Endothelial cell of umbilical vein (primary cell): ENCODE measurements at places on chromosomes 1 and 21. TPM values are rescaled to one million over a fixed set of nuclear protein-coding genes. Genes with fewer than 3 reads are reported as not detected.

Gene GPN2
- 36.7 and 37.4 TPM in 2 replicates for total RNA-seq

DNA sequence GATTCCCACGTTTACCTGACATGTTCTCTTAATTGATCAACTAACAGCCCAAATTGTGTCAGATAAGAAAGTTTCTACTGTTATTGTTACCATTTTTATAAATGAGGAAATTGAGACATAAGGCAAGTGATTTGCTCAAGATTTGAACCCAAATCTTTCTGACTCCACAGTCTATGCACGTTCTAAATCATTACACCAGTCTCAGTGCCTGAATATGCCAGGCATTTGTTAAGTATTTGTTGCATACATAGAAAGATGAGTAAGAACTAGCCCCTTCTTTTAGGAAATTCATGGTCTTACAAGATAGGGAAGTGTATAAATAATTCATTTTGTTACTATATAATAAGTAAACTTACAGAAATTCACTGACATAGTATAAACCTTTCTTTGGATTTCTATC, 7.1 kb upstream of the CD101 start:
- DNase-seq, result no peak

- DNase-seq, result no peak
Observed at GRCh38 chr1:232798920-232799319, 6.3 kb upstream of the MAP10 start.

Gene RAP1GAP
- 0.20 TPM in 1 of 2 replicates, not detected in the other for total RNA-seq

DNA sequence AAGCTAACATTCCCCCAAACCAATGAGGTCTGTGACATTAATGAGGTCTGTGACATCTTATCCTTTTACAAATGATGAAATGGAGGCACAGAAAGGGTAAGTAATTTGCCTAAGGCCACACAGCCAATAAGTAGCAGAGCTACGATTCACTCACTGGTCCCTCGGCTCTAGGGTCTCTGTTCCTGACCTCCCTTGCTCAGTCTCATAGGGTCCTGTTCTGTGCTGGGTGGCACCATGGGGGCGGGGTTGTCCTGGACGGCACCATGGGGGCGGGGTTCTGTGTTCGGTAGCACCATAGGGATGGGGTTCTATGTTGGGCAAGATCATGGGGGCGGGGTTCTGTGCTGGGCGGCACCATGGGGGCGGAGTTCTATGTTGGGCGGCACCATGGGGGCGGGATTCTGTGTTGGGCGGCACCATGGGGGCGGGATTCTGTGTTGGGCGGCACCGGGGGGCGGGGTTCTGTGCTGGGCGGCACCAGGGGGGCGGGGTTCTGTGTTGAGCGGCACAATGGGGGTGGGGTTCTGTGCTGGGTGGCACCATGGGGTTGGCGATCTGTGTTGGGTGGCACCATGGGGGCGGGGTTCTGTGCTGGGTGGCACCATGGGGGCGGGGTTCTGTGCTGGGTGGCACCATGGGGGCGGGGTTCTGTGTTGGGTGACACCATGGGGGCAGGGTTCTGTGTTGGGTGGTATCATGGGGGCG, 55.6 kb downstream of the CLSTN1 start:
- DNase-seq, result no peak

- DNase-seq, result no peak
Observed at GRCh38 chr1:178047403-178048093, 46.4 kb upstream of the RASAL2 start.
